ENCODE measurements at places on chromosomes 3 and 15. TPM values are rescaled to one million over a fixed set of nuclear protein-coding genes. Genes with fewer than 3 reads are reported as not detected.

DNA sequence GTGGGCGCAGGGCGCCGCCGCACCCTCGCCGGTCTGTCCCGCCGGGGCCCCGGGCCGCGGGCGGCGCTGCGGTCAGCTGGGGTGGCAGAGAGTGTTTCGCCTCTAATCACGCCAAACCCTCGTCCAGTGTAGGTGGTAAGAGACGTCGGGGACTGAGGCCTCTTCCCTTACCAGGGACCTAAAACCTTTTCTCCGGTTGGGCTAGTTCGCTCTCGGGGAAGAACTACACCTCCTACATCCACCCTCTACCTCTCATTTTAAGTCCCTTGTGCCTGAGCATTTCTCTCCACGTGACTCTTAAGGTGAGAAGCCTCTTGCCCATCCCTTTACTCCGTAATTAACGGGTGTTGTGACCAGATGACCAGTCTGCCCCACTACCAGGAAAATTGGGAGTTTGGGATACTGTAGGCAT lies 520 bp downstream of the TMEM42 start:
- DNase-seq: no peak

DNA sequence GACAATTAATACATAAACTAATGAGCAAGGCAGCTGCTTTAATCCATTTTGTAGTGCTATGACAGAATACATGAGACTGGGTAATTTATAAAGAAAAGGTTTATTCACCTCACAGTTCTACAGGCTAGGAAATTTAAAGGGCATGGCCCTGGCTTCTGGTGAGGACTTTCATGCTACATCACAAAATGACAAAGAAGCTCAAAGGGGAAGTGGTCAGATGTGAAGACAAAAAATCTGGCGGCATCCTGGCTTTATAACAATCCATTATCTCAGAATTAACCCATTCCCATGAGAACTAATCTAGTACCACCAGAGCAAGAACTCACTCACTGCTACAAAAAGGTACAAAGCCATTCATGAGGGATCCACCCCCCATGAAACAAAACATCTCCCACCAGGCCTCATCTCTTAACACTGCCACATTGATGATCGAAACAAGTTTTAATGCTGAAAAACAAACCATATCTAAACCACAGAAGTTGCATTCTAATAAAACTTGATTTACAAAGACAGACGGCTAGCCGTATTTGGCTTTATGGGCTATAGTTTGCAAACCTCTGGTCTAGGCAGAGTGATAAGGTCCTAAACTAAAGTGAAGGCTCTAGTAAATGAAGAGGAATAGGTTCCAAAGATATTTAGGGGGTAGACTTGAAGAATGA lies 44.2 kb downstream of the GSK3B start:
- DNase-seq: no peak

DNA sequence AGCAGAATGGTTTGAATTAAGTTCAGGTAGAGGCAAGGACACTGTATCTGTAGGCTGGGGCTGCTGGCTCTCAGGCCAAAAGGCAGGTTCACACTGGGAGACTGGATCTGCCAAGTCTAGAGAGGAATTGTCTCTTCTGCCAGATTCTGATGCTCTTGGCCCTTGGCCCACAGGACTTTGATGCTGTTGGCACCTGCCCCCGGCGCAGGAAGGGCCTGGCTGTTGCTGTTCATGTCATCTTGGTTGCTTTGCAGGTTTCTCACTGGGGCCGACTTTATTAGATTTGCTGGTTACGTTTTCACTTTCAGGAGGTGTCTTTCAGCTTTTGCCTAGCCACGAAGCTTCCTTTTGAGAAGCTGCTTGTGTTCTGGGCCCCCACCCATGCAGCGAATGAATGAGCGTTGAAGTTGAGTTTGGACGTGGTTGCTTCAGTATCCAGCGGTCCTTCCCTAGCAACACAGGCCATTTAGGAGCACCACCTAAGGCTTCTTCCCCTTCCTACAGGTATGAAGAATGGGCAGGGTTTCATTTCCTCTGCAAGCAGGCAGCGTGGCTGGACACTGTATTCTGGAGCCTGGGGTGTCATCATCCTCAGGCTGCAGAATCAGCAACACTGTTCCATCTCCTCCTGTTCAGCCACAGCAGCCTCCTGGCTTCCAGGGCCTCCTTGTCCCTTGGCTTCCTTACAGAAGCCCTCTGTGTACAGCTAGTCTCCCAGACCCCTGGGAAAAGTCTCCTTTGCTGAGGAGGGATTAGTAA lies 65.6 kb upstream of the PRR23C start:
- no peak for DNase-seq

FSIP1 gene
- total RNA-seq: 0.43 TPM

PLA2G4B gene
- total RNA-seq: 3.1 TPM

BFSP2 gene
- total RNA-seq: not detected

GRCh38 chr3:135895734-135896121 lies 69.8 kb upstream of the PPP2R3A start:
- DNase-seq: no peak

GRCh38 chr3:183695569-183696364 lies 1.8 kb upstream of the YEATS2 start:
- DNase-seq: no peak

DNA sequence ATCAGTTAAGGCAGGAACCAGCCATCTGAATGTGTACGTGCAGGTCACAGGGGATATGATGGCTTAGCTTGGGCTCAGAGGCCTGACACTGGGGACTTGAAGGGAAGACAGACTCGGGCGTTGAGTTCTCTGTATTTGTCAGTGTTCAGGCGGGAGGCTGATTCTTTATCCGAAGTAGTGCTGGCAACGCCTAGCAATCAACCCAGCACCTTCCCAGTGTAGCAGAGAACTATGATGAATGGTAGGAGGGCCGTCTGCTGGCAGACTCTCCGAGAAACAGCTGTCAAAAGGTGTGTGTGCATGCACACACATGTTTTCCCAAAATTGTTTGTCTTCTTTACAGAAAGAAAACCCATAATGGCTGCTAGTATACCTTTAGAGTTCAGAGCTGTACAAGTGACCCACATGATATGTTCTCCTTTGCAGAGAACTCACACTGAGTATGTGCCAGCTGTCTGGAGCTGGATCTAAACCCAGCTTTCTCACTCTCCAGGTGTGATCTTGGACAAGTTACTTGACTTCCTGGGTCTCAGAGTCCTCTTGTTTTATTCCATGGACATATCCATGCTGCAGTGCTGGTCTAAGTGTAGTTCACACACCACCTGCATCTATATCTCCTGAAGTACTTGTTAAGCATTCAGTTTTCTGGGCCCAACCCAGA lies 74.5 kb upstream of the LARS2 start:
- no peak for DNase-seq

HAPLN3 gene
- 9.7 TPM for total RNA-seq

DNA sequence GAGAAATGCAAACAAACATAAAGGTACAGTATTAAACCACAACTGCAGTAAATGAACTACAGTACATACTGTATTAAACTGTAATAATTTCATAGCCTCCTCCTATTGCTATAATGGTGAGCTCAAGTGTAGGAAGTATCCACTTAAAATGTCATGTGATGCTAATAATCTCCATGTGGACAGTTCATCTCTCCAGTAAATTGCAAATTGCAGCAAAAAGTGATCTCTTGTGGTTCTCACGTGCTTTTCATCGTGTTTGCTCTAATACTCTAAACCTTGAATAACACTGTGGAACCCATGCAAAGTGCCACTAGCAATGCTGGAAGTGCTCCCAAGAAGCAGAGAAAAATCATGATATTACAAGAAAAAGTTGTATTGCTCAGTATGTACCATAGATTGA lies 9.2 kb upstream of the FNDC3B start:
- DNase-seq: no peak

- DNase-seq: no peak
Measured at GRCh38 chr3:41574900-41575299, 375.6 kb downstream of the CTNNB1 start.

GRCh38 chr3:129161860-129162271 lies 1.0 kb upstream of the ISY1 start:
- peak; percentile 48 for DNase-seq

GRCh38 chr15:34122771-34123183 lies 20.9 kb downstream of the PGBD4 start:
- peak; percentile 82 for DNase-seq

GRCh38 chr15:77753281-77753873 lies 120.7 kb upstream of the LINGO1 start:
- peak; percentile 14 for DNase-seq

GRCh38 chr3:28598165-28598564 lies 249.5 kb upstream of the AZI2 start:
- DNase-seq: no peak

GPR87 gene
- total RNA-seq: 1.3 TPM

GRCh38 chr3:139588450-139588849 lies 48.9 kb upstream of the RBP1 start:
- DNase-seq: peak; percentile 25

- peak; percentile 91 for DNase-seq
Measured at GRCh38 chr3:72338942-72339669, 509.1 kb downstream of the SHQ1 start.

FANCD2OS gene
- not detected for total RNA-seq

GRCh38 chr3:130601442-130601971 lies 84.5 kb downstream of the COL6A6 start:
- DNase-seq: peak; percentile 50

DNA sequence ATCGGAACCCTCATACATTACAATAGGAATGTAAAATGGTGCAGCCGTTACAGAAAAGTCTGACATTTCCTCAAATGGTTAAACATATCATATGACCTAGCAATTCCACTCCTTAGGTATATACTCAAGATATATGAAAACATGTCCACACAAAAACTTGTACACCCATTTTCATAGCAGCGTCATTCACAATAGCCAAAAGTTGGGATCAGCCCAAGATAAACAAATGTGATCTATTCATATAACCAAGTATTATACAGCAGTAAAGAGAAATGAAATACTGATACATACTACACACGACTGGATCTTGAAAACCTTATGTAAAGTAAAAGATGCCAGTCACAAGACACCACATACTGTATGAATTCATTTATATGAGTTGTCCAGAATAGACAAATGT lies 102.4 kb downstream of the MSL2 start:
- DNase-seq: no peak

DNA sequence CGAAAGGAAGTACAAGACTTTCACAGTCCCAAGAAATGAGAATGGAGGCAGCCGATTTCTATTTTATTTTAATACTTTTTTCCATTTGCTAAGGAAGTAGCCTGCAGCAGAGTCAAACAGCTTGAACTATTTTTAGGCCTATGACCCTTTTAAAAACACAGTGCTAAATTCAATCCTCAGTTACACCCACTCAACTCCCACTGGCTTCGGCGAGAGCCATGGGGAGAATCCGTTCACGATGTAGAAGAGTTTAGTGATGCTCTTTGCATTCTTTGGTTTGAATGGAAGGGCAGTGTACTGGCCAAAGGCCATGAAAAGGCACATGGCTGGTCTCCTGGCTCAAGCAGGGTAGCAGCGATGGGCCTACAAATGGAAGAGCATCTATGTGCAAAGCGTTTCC lies 343.5 kb downstream of the FOXP1 start:
- no peak for DNase-seq

PLXNB1 gene
- 12.3 TPM for total RNA-seq

GRCh38 chr15:101103598-101103997 lies 148.2 kb downstream of the CHSY1 start:
- no peak for DNase-seq

DNA sequence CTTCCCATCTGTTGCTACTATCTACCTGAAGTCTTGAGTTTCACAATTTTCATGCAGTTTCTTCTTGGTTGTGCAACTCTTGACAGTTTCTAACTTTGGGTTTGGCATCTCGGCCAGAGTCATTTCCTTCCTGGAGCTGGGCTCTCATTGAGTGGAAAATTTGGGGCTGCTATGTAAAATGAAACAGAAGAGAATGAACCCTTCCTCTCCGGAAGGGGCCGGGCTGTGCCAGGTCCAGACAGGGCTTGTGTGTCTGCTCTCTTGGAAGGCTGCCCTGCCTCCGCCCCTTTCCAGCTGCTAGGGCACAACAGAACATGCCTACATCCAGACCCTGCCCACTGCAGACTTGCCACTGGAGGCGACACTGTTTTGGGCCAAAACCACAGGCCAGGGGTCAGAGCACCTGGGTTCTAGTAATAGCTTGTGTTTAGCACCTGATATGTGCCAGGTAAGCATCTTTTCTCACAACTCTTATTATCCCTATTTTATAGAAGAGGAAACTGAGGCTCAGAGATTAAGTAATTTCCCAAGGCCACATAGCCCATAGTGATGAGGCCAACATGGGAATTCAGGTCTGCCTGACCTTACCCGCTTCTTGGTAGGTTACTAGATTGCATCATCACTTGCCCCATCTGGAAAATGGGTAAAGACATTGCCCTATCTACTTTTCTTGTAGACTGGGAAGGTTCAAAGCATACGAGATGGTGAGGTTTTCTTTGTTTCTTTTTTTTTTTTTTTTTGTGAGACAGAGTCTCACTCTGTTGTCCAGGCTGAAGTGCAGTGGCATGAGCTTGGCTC lies 25.0 kb downstream of the IRAK2 start:
- peak; percentile 93 for DNase-seq

FSTL1 gene
- 144 TPM for total RNA-seq

PSTPIP1 gene
- total RNA-seq: 0.53 TPM

DNA sequence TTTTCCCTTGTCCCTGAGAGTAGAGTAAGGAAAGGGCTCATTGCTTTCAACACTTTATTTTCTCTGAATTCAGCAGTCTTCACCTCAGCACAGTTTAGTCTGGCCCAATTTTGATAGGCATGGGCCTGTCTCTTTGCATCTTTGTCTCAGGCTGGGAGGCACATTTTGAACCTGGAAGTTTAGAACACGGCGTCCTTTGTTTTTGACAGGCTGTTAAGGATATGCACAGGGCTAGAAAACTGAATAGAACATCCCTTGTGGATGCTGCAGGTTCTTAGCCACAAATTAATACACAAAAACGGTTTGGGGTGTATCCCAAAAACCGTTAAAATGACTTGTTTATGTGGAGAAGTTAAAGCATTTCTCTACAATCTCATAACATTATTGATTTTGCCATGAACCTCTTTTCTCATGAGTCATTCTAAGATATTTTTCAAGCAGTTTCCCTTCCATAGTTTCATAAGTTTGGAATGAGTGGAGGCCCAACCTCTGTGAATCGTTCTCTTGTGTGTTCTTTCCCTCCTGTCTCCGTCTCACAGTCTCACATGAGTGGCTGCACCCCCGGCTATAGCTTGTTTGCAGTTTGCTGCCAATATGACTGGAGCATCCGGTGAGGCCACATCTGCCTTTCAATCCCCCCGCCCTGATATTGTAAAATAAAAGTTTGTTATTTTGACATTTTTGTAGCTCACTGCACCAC lies 192.9 kb upstream of the EIF1B start:
- DNase-seq: peak; percentile 66

ALDH1L1 gene
- total RNA-seq: 12.9 TPM

DNA sequence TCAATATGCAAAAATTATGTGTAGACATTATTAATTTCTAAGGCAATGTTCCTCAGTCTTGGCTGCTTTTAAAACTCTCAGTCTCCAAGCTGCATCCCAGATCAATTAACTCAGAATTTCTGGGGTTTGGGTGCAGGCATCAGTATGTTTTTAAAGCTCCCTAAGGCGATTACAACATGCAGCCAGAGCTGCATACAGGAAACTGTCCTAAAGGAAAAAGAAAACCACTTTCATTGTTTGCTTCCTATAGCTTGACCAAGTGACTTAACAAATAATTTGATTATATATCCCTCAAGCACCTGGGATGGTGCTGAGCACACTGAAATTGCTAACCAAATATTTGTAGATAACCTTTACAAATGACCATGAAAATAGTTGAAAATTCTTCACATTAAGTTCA lies 194.7 kb downstream of the DTWD1 start:
- DNase-seq: no peak

- no peak for DNase-seq
Measured at GRCh38 chr3:112561484-112561733, 353 bp downstream of the ATG3 start.
